Adipocyte (in vitro differentiated cells): ENCODE measurements at places on chromosomes 11 and 22.

GRCh38 chr22:42270510-42271190 lies at the start of gene TCF20:
Gene TCF20, minus strand, starts transcription at chr22:42270653. Its CDS starts 55,348 bp downstream, at chr22:42215305.
- DNase-seq, result peak; percentile 92

DNA sequence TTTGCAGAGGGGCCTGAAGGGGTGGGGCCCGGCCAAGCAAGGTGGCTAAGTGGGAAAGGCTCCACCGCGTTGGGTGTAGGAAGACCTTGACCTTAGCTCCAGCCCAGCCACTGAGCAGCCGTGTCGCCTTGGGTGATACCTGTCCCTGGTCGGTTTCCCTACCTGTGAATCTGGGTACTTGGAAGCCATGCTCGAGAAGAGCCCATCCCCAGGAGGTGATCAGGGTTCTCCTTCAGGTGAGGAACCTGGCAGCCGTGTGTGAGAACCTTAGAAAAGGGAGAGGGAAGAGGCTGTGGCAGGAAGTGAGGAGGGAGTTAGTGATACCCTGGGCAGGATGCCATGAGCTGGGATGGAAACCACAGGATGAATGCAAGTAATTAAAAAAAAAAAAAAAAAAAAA lies 21.6 kb downstream of the PPARA start:
- DNase-seq, result peak; percentile 28

- no peak for DNase-seq
These were observed 356.1 kb downstream of the RAB38 start for GRCh38 chr11:87819151-87819550.

- DNase-seq, result no peak
These were observed 9.6 kb downstream of the UFD1 start for GRCh38 chr22:19469421-19469820.

- DNase-seq, result no peak
These were observed 139.9 kb upstream of the PLET1 start for GRCh38 chr11:112400476-112401014.

- peak; percentile 79 for DNase-seq
These were observed 91.0 kb downstream of the SERGEF start for GRCh38 chr11:17921659-17922415.
